ENCODE measurements at places on chromosomes 3 and 15. TPM values are rescaled to one million over a fixed set of nuclear protein-coding genes. Genes with fewer than 3 reads are reported as not detected.

C3orf49 gene
- total RNA-seq, result not detected

DRD3 gene
- total RNA-seq, result not detected

DUOX2 gene
- not detected for total RNA-seq

EPHA3 gene
- total RNA-seq, result 0.08 TPM

RTP3 gene
- not detected for total RNA-seq

PPP1R14D gene
- not detected for total RNA-seq

DYNLT2B gene
- 12.0 TPM for total RNA-seq

TM4SF4 gene
- total RNA-seq, result not detected

DNA sequence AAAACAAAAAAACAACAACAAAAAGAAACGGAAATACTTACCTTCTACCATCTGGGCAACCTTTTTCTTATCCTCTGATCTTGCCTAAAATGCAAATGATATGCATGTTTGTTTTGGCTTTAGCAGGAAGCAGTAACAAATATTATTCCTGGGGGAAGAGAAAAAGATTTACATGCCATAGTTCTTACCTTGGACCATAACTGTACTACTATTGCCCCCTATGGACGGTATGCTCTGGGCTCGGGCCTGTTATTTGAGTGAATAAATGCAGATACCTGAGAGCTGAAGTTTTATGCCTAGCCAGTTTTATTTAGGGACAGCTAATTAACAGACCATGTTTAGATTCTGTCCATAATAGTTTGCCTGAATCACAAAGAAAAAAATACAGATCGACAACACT lies 12.6 kb upstream of the STARD5 start:
- no peak overlapping the region for H3K27ac ChIP-seq
- DNase-seq, result peak; percentile 43
- H3K27me3 ChIP-seq, result peaks cover 3% of the 10 kb centered on the region
- H3K4me3 ChIP-seq, result no peak overlapping the region
- H3K36me3 ChIP-seq, result no peaks in the 10 kb centered on the region

DNA sequence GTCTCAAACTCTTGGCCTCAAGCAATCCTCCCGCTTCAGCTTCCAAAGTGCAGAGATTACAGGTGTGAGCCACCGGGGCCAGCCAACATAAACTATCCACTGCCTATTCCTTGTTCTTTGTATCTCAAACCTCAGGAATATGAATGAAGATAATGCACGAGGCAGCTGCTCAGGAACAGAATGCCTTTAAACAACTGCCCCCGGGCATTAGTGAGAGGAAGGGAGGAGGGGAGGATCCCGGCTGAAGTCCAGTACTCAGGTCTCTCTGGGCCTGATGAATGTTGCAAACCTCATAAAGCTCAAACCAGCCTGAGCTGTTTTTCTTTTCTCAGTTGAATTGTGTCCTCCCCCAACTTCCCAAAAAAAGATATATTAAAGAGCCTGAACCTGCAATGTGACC lies 26.9 kb upstream of the MTMR14 start:
- H3K4me3 ChIP-seq, result no peak overlapping the region
- H3K27me3 ChIP-seq, result peaks cover 6% of the 10 kb centered on the region
- no peak overlapping the region for H3K27ac ChIP-seq
- H3K4me1 ChIP-seq, result no peaks in the 10 kb centered on the region
- H3K36me3 ChIP-seq, result no peaks in the 10 kb centered on the region

- H3K4me1 ChIP-seq, result peaks cover 20% of the 10 kb centered on the region
- H3K36me3 ChIP-seq, result no peaks in the 10 kb centered on the region
- H3K4me3 ChIP-seq, result no peak overlapping the region
- H3K27me3 ChIP-seq, result no peaks in the 10 kb centered on the region
- H3K27ac ChIP-seq, result peak overlapping the region; percentile 46
Observed at GRCh38 chr3:13582366-13583250, 33.7 kb downstream of the FBLN2 start.

DNA sequence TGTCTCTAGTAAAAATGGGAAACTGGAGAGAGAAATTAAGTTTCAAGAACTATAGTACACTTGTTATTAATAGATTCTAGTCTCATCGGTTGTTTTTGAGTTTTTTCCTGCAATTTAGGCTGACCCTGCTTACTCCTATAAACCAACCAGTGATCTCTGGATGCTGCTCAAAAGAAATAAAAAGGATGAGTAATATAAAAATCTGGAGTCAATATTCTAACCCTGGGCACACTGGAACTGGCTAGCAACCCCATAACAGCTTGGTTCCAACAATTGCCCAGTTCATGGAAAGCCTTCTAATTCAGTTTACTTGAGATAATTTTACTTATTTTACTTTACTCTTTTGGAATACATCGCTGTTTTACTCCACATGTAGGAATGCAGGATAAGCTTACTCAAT lies 211.6 kb downstream of the GBE1 start:
- H3K4me1 ChIP-seq, result peaks cover 5% of the 10 kb centered on the region
- DNase-seq, result no peak
- H3K27me3 ChIP-seq, result no peaks in the 10 kb centered on the region

DNA sequence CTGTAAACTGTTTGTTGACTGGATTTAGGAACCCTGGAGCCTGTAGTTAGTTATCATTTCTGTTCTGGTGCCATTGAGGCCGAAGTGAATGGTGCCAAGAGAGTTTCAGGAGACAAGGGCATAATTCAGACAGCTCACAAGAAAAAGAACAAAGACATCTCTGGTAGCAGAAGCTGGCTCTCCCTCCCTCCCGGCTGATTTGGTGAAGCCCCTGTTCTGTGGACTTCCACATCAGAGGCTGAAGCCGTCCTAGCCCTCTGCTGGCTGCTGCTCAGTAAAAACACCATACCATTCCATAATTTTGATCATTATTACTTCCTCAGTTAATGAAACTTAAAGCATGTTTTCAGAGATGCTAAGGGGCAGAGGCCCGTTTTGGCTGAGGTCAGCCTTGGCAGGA lies 381.2 kb upstream of the WNT5A start:
- no peaks in the 10 kb centered on the region for H3K4me1 ChIP-seq
- H3K27ac ChIP-seq, result no peak overlapping the region
- peaks cover 2% of the 10 kb centered on the region for H3K27me3 ChIP-seq
- no peak for DNase-seq
- H3K36me3 ChIP-seq, result no peaks in the 10 kb centered on the region
- H3K4me3 ChIP-seq, result no peak overlapping the region

DNA sequence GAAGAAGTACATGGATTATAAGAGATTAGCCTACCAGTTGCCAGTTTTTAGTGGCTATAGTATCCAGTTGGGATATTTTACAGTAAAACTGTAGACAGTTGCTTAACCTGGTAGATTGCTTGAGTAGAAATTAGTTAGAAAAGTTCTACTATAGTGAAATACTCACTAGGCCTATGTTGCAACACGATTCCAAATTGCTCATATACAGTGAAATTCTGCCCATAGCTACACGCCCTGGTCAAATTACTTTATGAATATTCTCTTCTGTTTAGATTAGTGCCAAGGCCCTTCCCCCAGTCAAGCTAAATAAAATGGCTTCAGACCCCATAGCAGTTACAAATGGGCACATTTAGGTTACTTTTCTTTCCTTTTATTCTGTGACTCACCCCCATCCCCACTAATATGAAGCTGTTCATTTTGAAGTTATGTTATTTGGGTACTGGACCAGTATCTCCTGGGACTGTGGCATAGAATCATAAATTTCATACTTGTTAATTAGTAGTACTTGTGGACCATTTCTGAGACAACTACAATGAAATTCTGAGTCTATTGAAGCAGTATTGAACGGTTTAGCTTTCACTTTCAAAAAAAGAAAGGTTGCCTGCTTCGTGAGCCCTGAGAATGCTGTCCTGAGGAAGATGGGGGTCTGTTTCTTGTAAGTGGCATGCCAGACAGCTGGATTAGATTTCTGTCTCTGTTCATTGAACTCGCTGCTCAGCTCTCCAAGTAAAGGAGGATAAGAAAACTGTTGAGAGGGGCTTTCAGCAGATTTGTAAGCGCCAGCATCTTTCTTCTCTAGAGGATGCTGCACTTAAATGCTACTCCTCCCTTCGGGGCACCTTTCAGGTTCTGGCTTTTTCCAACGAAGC lies 65.8 kb upstream of the CFAP20DC start:
- H3K4me1 ChIP-seq, result no peaks in the 10 kb centered on the region
- no peak overlapping the region for H3K27ac ChIP-seq
- H3K27me3 ChIP-seq, result no peaks in the 10 kb centered on the region
- DNase-seq, result no peak
- no peaks in the 10 kb centered on the region for H3K36me3 ChIP-seq
- H3K4me3 ChIP-seq, result no peak overlapping the region

DNA sequence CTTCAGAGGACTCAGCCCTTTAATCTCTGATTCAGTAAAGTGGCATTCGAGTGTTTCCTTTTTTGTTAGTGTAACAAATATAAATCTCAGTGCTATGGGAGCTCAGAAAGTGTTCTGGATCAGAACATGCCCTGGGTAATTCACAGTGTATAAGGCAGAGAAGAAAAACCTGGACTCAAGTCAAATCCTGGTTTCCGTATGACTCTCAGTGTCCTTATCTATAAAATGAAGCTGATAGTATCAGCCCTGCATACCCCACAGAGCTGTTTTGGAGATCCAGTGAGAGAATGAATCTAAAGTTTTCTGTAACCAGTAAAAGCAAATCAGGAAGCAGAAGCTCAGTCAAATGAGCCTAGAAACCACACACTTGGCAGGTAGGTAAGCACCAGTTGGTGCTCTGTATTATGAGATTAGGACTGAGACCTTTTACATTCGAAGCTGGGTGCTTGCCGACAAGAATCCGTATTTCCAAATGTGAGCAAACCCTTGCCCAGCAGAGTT lies 67.2 kb downstream of the IL1RAP start:
- peaks cover 17% of the 10 kb centered on the region for H3K36me3 ChIP-seq
- H3K27me3 ChIP-seq, result no peaks in the 10 kb centered on the region
- DNase-seq, result no peak
- H3K4me1 ChIP-seq, result peaks cover 16% of the 10 kb centered on the region
- no peak overlapping the region for H3K27ac ChIP-seq

GRCh38 chr3:126442094-126442855 lies 33.4 kb downstream of the ZXDC start:
- H3K4me3 ChIP-seq, result no peak overlapping the region
- H3K27me3 ChIP-seq, result no peaks in the 10 kb centered on the region
- DNase-seq, result no peak
- H3K27ac ChIP-seq, result no peak overlapping the region
- peaks cover 5% of the 10 kb centered on the region for H3K36me3 ChIP-seq

GRCh38 chr3:50447290-50447840 lies 56.1 kb downstream of the CACNA2D2 start:
- H3K36me3 ChIP-seq, result no peaks in the 10 kb centered on the region
- no peak for DNase-seq
- H3K27ac ChIP-seq, result peak overlapping the region; percentile 33
- no peak overlapping the region for H3K4me3 ChIP-seq
- H3K27me3 ChIP-seq, result no peaks in the 10 kb centered on the region

GRCh38 chr3:18828637-18829036 lies 319.7 kb upstream of the KCNH8 start:
- H3K27me3 ChIP-seq, result no peaks in the 10 kb centered on the region
- H3K4me1 ChIP-seq, result peaks cover 12% of the 10 kb centered on the region
- H3K36me3 ChIP-seq, result no peaks in the 10 kb centered on the region
- no peak for DNase-seq

DNA sequence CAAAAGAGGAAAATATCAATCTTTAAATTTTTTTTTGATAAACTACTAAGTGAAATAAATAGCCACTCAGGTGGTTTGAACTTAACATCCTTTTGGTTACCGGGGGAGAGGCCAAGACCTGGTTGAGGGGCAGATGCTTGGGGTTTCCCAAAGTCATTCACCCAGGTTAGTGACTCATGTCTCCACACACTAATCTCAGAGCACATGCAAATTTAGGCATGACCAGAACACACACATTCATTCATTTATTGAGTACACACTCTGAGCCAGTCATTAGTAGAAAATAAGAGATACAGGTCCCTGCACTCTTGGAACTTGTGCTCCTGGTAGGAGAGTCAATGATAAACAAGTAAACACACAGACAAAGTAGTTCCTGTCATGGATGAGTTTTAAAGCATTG lies 7.3 kb downstream of the ILDR1 start:
- H3K4me1 ChIP-seq, result no peaks in the 10 kb centered on the region
- H3K27me3 ChIP-seq, result peaks cover 37% of the 10 kb centered on the region
- H3K4me3 ChIP-seq, result no peak overlapping the region
- DNase-seq, result no peak
- H3K27ac ChIP-seq, result no peak overlapping the region

GRCh38 chr15:85558848-85559247 lies 178.4 kb downstream of the AKAP13 start:
- peak overlapping the region; percentile 15 for H3K4me3 ChIP-seq
- DNase-seq, result no peak
- peaks cover 15% of the 10 kb centered on the region for H3K36me3 ChIP-seq
- peaks cover 50% of the 10 kb centered on the region for H3K4me1 ChIP-seq
- no peaks in the 10 kb centered on the region for H3K27me3 ChIP-seq
- no peak overlapping the region for H3K27ac ChIP-seq
